Muscle of back (tissue), 13 donors: ENCODE measurements at places on chromosomes 4 and X. TPM values are rescaled to one million over a fixed set of nuclear protein-coding genes. Genes with fewer than 3 reads are reported as not detected.

Gene GLOD5
- not detected for polyA plus RNA-seq

Gene FRAS1
- polyA plus RNA-seq = 7.9 TPM

Gene IL9R
- not detected for polyA plus RNA-seq

Gene TSPAN7
- 123 TPM for polyA plus RNA-seq

Gene TLR3
- 1.4 TPM for polyA plus RNA-seq

Gene AWAT2
- not detected for polyA plus RNA-seq

Gene SFRP2
- 122 TPM for polyA plus RNA-seq
